ENCODE measurements at places on chromosomes 13 and 19.

DNA sequence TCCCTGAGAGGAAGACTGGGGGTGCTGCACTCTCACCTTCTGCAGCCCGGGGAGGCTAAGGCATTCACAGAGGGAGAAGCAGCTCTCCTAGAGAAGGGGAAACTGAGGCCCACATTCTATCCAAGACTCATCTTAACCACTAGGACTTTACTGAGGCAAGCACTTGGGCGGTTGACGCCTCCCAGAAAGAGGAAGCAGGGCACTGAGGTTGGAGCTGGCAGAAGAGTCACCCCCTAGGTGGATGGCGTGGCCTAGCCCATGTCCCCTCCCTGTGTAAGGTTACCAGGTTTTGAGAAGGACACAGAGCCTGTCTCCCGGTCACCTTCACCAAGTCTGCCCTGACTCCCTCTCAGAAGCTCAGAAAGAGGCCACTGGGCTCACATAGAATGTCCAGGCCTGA is 2.7 kb downstream of the S1PR2 start:
- DNase-seq, result no peak

DNA sequence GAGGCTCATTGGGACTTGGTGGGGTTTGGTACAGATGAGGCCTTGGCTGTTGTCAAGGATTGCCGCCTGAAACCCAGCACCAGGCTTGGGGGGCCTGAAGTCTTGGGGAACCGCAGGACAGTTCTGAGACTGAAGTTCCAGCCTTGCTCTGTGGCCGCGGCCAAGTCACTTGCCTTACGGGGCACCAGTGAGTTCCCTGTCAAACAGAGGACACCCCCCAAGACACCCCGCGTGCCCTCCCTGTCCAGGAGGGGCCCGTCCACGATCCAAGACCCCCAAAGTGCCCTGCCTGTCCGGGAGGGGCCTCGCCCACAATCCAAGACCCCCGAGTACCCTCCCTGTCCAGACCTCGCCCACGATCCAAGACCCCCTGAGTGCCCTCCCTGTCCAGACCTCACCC is 2.5 kb downstream of the CDC34 start:
- no peak for DNase-seq

GRCh38 chr19:15180451-15181390 is 20.1 kb downstream of the NOTCH3 start:
- DNase-seq, result no peak

DNA sequence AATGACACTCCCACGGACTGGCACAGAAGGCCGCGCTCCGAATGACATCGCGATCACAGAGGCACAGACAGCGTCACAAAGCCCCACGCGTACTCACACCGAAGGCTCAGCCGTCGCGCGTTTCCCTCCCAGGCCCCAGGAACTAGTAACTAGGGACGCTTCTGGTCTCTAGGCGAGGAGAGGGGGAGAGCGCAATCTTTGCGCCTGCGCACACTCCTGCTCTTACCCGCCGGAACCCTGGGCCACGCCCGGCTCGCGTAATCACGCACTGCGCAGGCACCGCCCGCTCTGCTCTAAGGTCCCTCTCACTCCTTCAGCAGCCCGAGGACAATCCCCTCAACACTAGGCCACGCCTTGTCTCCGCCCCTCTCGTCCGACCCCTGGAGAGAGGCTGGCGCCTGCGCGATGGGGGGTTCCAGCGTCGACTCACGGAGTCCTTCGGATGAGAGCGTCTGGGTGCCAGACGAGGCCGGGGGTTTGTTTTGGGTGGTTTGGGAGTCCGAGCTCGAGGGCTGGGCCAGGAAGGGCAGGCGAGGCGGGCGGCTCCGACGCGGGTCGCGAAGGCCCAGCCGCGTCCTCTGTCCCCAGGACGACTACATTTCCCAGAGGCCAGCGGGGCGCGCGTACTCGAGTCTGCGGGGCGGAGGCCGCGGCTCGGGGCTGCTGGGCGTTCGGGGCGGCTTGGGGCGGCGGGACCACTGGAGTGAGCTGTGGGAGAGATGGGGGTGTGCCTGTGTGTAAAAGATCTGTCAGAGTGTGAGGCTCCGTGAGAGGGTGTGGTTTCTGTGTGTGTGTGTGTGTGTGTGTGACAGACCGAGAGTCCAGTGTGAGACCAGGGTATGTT is at the start of gene ZNF471:
TSS of gene ZNF471 (plus strand) at position 410 of the 844 bp plus-strand sequence. CDS start 3,717 bp downstream, outside the sequence.
- peak; percentile 71 for DNase-seq

DNA sequence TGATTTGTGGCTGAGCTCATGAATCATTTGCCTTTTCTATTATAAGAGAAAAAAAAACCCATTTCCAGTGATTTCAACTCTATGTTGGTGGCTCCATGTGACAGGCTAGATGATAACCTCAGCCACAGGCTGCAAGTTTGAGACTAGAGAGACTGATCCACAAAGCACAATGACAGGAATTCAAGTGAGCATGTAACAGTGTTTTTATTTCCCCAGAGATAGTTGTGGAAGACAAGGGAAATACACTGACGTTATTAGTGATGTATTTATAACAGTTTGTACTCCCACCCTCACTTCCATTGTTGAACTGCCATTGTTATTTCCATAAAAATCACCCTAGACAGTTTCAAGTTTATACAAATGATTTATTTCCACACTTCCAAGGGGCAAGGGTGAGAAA is 27.9 kb upstream of the EDNRB start:
- no peak for DNase-seq

DNA sequence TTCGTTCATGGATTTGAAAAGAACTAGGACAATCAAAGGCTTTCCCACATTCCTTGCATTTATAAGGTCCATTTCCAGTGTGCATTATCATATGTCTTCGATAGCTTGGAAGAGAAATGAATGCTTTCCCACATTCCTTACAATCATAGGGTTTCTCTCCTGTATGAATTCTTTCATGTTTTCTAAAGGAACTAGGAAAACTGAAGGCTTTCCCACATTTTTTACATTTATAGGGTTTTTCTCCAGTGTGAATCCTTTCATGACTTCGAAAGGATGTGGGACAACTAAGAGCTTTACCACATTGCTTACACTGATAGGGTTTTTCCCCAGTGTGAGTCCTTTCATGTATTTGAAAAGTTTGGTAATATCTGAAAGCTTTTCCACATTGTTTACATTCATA is 19.8 kb downstream of the ZNF709 start:
- DNase-seq, result no peak

DNA sequence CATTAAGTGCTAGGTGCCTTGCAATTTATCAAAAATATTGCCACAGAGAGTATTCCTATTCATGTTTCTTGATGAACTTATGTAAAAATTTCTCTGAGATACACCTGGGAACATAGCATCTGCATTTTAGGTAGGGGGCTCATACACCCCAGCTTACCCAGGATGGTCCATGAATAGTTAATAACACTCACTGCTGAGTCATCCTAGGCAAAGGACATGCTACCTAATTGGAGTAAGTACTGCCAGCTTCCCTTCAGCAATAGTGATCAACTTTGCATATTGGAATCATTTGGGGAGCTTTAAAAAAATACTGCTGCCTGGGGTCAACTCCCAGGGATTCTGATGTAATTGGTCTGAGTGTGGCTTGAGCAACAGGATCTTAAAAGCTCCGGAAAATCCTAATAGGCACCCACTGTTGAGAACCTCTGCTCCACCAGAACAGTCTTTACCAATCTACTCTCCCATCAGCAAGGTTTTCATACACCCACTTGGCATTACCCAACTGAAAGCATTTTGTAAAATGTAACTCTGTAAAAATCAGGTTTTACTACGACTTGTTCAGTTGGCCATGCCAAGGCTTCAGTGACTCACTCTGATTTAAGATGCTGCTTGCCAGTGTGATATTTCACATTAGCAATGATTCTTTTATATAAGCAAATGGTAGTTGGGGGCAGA is 67.2 kb upstream of the FNDC3A start:
- no peak for DNase-seq

DNA sequence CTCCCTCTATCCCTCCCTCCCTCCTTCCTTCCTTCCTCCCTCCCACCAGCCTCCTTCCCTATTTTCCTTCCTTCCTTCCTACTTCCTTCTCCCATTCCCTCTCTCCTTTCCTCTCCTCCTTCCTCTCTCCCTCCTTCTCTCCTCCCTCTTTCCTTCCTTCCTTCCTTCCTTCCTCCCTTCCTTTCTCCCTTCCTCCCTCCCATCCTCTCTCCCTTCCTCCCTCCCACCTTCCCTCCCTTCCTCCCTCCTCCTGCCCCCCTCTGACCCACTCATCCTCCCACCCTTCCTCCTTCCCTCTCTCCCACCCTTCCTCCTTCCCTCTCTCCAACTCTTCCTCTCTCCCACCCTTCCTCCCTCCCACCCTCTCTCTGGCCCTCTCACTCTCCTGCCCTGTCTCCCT is 132.1 kb downstream of the ZNF536 start:
- no peak for DNase-seq

All from activated T-cell treated with anti-CD3 and anti-CD28 coated beads for 4 hours (primary cell).